ENCODE measurements at places on chromosomes 12 and 14.

GRCh38 chr12:125469683-125470082 is 404.4 kb downstream of the AACS start:
- DNase-seq: no peak

DNA sequence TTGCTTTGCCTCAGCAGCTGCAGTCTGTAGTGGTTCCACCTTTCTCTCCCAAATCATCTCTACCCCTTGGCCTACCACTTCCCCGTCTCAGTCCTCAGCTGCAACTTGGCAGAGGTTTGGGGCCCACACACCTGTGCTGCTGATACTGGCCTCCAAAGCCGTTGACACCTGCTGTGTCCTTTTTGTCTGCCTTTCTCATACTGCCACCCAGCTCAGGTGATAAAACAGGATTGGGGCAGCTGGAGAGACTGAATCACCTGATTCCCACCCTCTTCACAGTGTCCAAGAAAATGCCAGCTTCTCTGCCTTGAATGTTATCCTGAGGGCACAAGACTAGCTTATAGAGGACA is 103.7 kb downstream of the ETV6 start:
- peak; percentile 66 for DNase-seq

DNA sequence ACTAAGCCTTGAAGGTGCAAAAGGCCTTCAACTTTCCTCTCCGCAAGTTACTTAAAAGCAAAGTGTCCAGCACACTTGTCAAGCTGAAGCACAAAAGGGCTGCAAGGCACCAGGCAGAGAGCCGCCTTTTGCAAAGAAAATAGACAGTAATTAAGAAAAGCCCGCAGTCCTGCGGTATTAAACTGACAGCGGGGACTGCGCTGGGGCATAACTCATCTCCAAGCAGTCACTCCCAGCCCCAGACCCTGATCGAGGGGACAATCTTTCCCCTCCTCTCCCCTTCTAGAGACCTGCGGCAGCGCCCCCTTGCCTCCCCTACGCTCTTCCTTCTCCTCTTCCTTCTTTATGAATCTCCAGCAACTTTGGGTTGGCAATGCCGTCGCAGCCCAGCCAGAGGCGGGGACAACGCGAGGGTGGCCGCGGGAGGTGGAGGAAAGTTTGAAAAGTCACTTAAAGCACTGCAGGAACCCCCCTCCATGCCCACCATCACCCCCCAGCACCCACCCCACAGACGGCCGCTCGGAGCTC is 200.9 kb upstream of the CAND1 start:
- no peak for DNase-seq

- DNase-seq: no peak
Measured at GRCh38 chr12:80443974-80444666, at the start of gene PTPRQ. Gene PTPRQ, plus strand, starts transcription at chr12:80444235. Its CDS starts 111 bp downstream, at chr12:80444346.

- no peak for DNase-seq
Measured at GRCh38 chr12:23854598-23854997, 94.9 kb downstream of the SOX5 start.
